Midbrain (tissue), 1 donor: ENCODE measurements at places on chromosomes 5 and 9.

DNA sequence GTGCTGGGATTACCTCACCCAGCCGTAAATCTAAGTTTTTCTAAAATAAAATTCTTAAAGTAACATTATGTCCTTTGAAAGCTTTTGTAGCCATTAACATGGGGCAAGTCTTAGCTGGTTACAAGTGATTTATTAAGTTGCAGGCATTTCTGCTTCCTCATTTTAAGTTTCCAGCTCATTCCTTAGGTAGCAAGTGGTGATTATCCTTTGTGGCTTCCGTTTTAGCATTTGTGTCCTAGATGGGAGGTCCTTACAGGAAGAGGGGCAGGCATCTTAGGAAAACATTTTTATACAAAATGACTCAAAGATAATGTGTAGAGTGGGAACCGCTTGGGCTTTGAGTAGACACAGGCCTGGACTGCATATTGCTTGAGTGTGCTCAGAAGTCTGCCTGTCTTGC lies 35.0 kb upstream of the ROPN1L start:
- no peak for DNase-seq

GRCh38 chr5:171825051-171825450 lies 39.4 kb downstream of the SMIM23 start:
- DNase-seq = no peak

GRCh38 chr9:105246656-105247173 lies 2.3 kb downstream of the SLC44A1 start:
- no peak for DNase-seq

DNA sequence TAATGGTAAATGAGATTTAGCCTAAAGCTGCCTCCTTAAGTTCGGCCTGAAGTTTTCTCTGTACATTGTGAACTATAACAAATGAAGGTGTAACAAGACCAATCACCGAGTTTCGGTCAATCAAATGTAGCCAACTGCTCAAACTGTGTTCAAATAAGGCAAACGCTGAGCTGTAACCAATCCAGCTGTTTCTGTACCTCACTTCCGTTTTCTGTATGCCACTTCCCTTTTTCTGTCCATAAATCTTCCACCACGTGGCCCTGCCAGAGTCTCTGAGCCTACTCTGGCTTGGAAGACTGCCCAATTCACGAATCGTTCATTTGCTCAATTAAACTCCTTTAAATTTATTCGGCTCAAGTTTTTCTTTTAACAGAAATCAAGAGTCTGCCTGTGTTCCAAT lies 193.5 kb upstream of the KLF9 start:
- DNase-seq = no peak

DNA sequence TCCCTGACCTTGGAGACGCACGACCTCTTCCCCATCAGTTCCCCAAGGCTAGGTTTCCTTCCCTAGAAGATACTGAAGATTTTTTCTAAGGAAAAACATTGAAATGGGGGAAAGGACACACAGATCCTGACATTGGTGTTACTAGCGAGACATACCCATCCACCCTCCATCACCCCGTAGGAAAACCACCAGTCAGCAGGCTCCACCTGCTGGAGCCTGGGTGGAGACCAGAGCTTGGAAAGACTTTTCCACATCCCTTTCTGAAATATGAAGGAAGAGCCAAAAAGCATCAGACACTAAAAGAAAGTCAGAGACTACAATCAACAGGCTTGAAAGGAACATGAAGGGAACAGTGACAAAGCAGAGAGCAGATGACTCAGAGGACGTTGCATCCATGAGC lies 638.0 kb downstream of the IRX1 start:
- peak; percentile 1 for DNase-seq

GRCh38 chr5:89047571-89047970 lies 164.6 kb upstream of the MEF2C start:
- no peak for DNase-seq

- DNase-seq = no peak
Observed at GRCh38 chr5:61053937-61054336, 108.3 kb downstream of the SMIM15 start.

DNA sequence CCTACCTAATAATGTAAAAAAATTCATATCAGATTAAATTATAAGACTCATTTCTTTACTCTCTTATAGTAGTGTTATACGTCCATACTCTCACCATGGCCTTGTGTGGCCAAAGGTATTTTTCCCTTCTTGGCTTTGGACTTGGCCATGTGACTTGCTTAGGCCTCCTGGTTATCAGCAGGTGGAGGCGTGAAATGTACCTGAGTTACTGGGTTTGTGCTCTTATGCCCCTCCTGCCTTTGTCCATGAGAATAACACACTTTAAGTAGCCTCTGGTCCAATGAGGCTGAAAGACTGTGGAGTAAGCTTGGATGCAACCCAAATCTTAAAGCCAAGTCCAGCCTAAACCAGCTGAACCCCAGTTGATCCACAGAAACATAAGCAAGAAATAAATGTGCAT lies 68.7 kb downstream of the RETREG1 start:
- no peak for DNase-seq

DNA sequence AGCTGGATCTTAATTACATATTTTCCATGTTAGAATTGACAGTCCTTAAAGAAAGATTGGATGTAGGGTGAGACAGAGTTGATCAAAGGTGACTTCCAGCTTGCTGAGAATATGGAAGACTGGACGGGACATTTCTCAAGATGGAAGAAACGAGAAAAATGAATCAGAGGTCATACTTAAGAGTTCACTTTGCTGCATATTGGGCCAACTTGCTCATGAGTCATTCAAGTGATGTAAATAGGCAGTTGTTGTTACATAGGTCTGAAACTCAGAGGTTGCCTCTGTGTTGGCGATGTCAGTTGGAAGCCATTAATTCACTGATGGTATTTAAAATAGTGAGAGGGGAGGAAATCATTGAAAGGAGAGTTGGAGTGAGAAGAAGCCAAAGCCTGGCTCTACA lies 132.8 kb downstream of the CD180 start:
- DNase-seq = no peak

GRCh38 chr5:7391814-7392692 lies 3.9 kb upstream of the ADCY2 start:
- peak; percentile 55 for DNase-seq

DNA sequence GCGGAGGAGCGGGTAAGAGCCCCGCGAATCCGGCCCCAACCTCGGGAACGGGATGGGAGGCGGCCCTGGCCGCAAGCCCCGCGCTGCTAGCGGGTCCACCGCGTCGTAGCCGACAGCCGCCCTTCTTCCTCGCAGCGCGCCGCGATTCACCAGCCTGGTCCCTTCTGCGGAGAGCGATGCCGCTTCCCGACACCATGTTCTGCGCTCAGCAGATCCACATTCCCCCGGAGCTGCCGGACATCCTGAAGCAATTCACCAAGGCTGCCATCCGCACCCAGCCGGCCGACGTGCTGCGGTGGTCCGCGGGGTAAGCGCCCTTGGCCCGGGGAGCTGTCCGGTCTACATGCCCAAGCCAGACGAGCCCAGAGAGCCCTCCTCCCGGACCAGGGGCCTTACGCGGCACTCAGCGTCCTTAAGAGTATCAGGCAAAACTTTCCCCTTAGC lies 335 bp downstream of the ROPN1L start:
- DNase-seq = no peak

DNA sequence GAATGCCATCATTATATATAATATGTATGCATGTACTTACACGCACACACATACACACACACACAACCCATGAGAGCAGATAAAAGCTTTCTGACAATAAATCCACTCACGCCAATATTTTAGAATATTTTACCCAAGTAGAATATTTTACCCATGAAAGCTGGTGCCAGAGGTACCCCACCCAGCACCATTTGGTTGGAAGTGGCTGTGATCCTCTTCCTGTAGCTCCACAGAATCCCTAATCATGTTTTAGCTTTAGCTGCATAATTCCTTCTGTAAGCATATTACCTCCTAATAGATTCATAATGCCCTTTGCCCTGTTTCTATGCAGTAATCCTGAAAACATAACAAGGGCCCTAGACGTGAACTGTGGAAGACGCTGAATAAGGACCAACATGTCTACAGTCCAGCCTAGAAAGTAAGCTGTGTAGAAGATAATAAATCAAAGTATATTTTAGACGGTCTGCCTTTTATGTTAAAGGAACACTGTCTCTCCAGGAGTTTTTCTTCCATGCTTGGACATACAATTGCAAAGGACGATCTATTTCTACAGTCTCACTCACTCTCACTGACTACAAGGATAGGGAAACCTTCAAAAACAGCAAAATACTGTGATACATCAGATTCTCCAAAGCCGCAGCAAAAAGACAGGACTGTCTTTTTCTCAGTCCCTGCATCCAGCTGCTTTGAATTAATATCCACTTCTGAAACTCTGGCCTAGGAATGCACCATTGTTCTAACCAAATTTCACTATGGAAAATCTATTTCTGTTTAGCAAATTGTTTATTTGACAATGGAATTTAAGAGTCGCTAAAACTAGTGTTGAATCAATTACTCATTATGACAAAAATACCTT lies 98.2 kb downstream of the USP20 start:
- no peak for DNase-seq

DNA sequence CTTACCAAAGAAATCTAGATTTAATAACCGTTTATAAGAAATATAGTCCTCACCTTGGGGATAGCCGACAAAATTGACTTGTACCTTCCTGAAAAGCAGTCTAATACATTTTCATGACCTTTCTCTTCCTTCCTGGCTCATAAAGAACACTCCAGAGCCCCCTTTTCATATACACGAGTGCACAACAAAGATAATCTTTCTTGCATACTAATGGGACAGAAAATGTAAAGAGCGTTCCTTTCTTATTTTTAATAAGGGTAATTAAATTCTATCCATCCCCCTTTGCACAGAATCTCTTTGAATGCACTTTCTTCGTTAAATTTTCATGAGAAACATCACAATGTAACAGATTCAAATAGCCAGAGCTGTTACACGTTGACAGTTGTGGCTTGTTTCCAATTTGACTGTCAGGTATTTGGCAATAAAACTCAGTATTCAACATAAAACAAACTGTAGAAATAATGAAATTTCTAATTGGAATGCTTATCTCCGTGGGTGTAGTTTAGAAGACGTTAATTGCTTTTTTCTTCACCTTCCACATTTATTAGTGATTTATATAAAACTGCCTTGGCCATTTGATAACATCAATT lies 732.3 kb upstream of the DMAC1 start:
- no peak for DNase-seq

DNA sequence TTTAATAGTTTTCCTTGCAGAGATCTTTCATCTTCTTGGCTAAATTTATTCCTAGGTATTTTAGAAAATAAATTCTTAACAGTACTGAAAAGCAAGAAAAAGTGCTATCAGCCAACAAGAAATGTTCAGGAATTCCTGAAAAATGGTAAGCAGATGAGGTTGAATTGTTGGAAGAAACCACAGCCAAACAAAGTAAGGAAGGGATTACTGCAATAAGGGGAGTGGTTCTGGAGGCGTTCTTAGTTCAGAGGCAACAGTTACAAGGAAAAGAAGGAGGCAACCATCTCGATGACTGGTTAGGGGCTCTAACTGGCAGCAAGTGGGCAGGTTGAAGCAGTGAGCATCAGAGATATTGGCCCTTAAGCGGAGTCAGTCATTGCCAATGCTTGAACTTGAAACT lies 12.8 kb upstream of the OR13J1 start:
- DNase-seq = no peak
